ENCODE measurements at places on chromosomes 16 and 17. TPM values are rescaled to one million over a fixed set of nuclear protein-coding genes. Genes with fewer than 3 reads are reported as not detected.
A peak's percentile ranks its signal among the peaks of the same experiment; 100 is the strongest.

DNA sequence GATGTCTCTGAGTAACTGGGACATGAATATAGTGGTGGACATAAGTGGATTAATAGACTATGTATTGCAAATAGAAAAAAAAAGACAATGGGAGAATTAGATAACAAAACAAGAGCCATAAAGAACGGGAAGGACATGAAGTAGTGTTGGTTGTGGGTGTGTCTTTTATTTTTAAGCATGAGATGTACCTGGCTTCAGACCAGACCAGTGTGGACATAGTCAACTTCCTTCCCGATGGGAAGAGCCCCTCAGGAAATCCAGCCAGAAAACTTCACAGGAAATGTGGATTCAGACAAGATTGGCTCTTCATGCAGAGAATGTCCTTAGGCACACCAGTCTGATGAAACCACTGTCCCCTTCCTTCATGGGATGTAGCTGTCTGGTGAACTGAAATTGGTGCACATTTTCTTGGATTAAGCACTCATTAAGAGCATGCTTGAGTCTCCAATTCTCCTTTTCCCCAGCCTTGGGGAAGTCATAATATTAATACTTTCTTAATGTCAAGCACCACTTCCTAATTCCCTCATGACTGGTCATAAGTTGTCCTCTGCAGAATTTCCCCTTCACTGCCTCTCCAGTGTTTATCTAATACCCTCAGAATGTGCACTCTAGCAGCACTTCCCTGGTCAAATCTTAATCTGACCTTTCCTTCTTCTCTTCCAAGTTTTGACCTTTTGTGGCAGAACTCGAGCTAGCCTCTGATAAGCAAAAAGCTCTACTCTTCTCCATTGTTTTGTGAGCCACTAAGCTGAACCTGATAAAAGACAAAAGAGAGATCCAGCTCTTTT, 350.6 kb upstream of the MAF start:
- H3K27ac ChIP-seq: no peak overlapping the region
- peak overlapping the region; percentile 14 for H3K4me3 ChIP-seq
- H3K36me3 ChIP-seq: no peaks in the 10 kb centered on the region
- peaks cover 41% of the 10 kb centered on the region for H3K27me3 ChIP-seq

DNA sequence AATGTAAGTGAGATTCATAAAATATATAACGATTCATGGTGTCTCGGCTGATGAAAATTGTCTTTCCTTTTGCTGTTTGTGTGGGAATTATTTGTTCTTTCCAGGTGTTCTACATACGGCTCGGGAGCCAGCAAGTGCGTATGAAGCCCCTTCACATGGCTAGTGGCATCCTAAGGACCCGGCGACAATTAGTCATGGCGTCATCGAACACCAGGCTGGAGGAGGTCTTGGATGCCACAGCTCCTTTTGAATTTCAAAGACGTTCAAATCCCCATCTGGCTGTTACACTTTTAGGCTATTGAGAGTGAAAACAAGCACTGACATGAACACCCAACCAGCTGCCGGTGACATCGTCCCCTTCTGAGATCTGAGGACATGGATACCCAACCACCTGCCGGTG, 397.7 kb upstream of the TNRC6C start:
- no peak for DNase-seq
- no peaks in the 10 kb centered on the region for H3K4me1 ChIP-seq
- peaks cover 6% of the 10 kb centered on the region for H3K27me3 ChIP-seq
- no peak overlapping the region for H3K4me3 ChIP-seq

DNA sequence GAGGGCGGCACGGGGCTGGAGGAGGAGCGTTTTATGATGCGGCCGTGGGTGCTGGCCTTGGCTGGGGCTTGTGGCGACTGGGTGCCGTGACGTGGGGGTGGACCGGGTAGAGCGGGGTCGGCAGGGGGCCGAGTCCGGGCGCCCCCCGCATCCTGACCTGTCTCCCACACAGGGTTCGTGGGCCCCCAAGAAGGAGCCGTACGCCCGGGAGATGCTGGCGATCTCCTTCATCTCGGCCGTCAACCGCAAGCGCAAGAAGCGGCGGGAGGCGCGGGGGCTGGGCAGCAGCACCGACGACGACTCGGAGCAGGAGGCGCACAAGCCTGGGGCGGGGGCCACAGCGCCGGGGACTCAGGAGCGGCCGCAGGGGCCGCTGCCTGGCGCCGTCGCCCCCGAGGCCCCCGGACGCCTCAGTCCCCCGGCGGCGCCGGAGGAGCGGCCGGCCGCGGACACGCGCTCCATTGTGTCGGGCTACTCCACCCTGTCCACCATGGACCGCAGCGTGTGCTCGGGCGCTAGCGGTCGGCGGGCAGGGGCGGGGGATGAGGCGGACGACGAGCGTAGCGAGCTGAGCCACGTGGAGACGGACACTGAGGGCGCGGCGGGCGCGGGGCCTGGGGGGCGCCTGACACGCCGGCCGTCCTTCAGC, 81.6 kb downstream of the ARHGAP23 start:
- peaks cover 35% of the 10 kb centered on the region for H3K27me3 ChIP-seq
- no peak overlapping the region for H3K27ac ChIP-seq
- H3K4me1 ChIP-seq: no peaks in the 10 kb centered on the region
- peak; percentile 86 for DNase-seq
- H3K4me3 ChIP-seq: no peak overlapping the region

- H3K27ac ChIP-seq: no peak overlapping the region
- H3K4me1 ChIP-seq: no peaks in the 10 kb centered on the region
Measured at GRCh38 chr17:22217135-22217534, 524.8 kb downstream of the KCNJ18 start.

- H3K36me3 ChIP-seq: no peaks in the 10 kb centered on the region
- H3K4me3 ChIP-seq: no peak overlapping the region
- no peak overlapping the region for H3K27ac ChIP-seq
- H3K4me1 ChIP-seq: peaks cover 8% of the 10 kb centered on the region
Measured at GRCh38 chr16:88550246-88550661, 19.9 kb upstream of the ZC3H18 start.

DNA sequence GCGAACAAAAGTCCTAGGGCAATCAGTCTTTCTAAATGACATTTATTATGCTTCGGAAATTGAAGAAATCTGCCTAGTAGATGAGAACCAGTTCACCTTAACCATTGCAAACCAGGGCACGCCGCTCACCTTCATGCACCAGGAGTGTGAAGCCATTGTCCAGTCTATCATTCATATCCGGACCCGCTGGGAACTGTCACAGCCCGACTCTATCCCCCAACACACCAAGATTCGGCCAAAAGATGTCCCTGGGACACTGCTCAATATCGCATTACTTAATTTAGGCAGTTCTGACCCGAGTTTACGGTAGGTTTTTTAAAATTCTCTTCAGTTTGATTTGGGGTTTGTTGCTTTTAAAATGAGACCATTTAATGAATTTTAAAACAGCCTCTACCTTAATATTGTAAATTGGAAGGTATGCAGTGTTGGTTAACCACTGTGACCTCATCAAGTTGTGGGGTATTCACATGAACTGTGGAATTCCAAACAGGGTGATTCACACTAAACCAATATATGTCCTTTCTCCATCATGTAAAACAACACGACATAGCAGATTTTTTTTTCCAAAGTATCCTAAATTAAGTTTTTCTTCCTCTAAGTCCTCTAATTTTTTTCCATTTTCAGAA, 6.2 kb upstream of the EVI2A start:
- no peaks in the 10 kb centered on the region for H3K27me3 ChIP-seq
- no peak overlapping the region for H3K27ac ChIP-seq
- H3K4me1 ChIP-seq: no peaks in the 10 kb centered on the region
- DNase-seq: no peak
- peaks cover 51% of the 10 kb centered on the region for H3K36me3 ChIP-seq

GRCh38 chr17:64296246-64296645, 33.2 kb upstream of the TEX2 start:
- no peak overlapping the region for H3K4me3 ChIP-seq
- H3K4me1 ChIP-seq: no peaks in the 10 kb centered on the region
- DNase-seq: no peak
- no peaks in the 10 kb centered on the region for H3K36me3 ChIP-seq

DNA sequence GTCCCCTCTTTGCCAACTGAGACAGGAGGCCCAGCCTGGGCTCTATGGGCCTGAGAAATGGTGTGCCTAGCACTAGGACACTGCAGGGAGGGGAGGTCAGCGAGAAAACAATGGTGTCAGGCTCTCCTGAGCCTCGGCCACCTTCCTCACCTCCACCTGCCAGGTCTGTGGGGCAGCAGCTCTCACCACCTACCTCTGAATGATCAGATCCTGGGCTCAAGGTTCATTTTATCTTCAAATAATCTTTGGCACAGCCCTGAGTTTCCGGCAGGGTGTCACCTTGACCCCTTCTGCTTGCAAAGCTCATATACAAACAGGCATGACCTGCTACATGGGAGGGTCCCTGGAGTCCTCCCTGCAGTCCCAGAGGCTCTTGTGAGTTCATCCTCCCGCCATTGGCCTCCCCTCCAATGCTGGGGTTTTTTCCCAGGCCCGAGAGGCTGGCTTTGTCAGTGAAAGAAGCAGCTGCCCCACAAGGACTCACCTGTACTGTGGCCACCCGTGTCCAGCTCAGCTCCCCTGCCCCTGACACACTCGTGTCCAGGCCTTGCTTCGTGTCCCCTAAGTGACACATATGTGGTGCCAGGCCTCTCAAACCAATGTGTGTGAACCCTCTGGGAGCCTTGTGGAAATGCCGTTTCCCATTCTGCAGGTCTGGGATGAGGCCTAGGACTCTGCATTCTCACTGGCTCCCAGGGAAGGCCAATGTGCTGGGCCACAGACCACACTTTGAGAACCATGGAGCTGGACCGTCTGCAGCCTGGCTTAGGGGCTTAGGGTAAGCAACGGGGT, 176.8 kb upstream of the CIBAR2 start:
- H3K4me3 ChIP-seq: no peak overlapping the region
- DNase-seq: no peak
- H3K36me3 ChIP-seq: no peaks in the 10 kb centered on the region
- no peaks in the 10 kb centered on the region for H3K27me3 ChIP-seq
- no peak overlapping the region for H3K27ac ChIP-seq
- no peaks in the 10 kb centered on the region for H3K4me1 ChIP-seq

DNA sequence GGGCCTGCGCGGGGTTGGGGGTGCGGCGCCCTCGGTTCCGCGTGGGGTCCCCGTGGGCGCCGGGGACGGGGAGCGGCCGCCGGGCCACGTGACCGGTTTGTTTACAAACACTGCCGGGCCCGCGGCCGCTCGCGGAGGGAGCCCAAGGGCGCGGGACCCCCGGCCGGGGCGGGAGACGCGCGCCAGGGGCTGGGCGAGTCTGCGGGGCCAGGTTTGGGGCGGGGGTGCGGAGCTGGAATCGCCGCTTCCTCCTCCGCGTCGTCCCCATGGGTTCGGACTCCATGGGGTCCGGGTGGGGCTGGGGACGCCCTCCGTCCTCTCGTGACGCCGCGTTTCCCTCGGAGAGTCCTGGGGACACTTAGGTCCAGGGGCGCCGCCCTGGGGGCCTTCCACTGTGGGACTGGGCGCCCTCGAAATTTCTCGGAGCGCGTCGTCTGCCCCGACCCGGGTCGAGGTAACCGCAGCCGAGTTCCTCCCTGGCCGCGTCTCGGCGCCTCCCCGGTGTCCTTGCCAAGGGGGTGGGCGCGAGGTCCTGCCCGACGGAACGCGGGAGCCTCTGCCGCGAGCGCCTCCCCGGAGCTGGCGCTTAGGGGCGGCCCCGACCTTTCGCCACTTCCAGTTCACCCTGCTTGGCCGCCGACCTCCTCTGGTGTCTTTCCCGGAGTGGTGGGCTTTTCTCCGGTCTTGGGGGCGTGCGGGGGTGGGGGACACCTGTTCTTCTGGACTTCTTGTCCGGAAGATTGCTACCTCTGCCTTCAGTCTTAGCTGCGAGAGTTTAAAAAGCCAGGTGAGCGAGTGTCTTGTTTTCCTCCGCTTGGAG, 684 bp downstream of the YPEL2 start:
- H3K4me3 ChIP-seq: peak overlapping the region; percentile 97
- H3K36me3 ChIP-seq: peaks cover 5% of the 10 kb centered on the region
- no peak overlapping the region for H3K27ac ChIP-seq
- H3K27me3 ChIP-seq: no peaks in the 10 kb centered on the region

- no peak overlapping the region for H3K4me3 ChIP-seq
- H3K27ac ChIP-seq: no peak overlapping the region
- H3K36me3 ChIP-seq: no peaks in the 10 kb centered on the region
- no peaks in the 10 kb centered on the region for H3K27me3 ChIP-seq
Measured at GRCh38 chr17:67046398-67046797, 2.0 kb downstream of the CACNG1 start.

GRCh38 chr17:74045608-74046280, 157.7 kb upstream of the RPL38 start:
- no peak overlapping the region for H3K27ac ChIP-seq
- H3K4me3 ChIP-seq: no peak overlapping the region
- peak; percentile 71 for DNase-seq
- H3K36me3 ChIP-seq: no peaks in the 10 kb centered on the region
- no peaks in the 10 kb centered on the region for H3K27me3 ChIP-seq

DNA sequence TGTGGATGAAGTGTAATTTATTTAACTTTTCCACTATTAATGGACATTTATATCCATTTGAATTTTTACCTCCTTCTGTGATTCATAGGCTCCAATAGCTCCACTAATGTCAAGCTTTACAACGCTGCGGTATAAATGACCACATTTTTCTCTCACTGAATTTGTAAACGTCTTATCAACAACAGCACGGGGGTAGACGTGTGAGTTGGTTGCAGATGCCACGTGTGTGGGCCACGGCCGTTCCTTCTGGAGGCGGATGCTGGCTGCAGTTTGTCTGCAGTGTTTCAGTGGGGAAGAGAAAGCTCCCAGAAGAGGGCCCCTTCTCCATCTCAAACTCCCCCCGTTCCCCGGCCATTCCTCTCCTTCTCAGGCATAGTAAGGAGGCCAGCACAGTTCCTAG, 68.2 kb upstream of the XYLT1 start:
- H3K27me3 ChIP-seq: no peaks in the 10 kb centered on the region
- no peak overlapping the region for H3K27ac ChIP-seq
- H3K4me3 ChIP-seq: no peak overlapping the region
- no peaks in the 10 kb centered on the region for H3K4me1 ChIP-seq
- H3K36me3 ChIP-seq: no peaks in the 10 kb centered on the region

DNA sequence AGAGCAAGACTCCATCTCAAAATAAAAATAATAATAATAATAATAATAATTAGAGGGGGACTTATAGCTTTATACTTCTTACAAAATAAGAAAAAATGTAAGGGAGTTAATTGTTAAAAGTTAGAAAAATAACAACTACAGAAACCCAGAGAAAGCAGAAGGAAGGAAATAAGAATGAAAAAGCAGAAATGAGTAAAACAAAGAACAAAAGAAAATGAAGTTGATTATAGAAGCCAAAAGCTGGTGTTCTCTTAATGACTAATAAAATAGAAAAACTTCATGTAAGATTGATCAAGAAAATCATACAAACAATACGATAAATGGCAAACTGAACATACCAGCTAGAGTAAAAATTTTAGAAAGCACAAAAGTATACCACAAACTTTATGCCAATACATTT, 6.8 kb upstream of the NSMCE1 start:
- no peak for DNase-seq
- H3K4me1 ChIP-seq: no peaks in the 10 kb centered on the region
- H3K36me3 ChIP-seq: no peaks in the 10 kb centered on the region
- H3K27me3 ChIP-seq: peaks cover 8% of the 10 kb centered on the region
- no peak overlapping the region for H3K4me3 ChIP-seq

- peaks cover 36% of the 10 kb centered on the region for H3K27me3 ChIP-seq
- no peak overlapping the region for H3K27ac ChIP-seq
- peak overlapping the region; percentile 73 for H3K4me3 ChIP-seq
- peaks cover 23% of the 10 kb centered on the region for H3K36me3 ChIP-seq
- DNase-seq: peak; percentile 92
Measured at GRCh38 chr17:7260651-7261378, 1.5 kb downstream of the CLDN7 start.

TBC1D3C gene
- 1.3 TPM for total RNA-seq

TUBB3 gene
- total RNA-seq: 140 TPM

VKORC1 gene
- total RNA-seq: 249 TPM
